ENCODE measurements at places on chromosomes 6 and 20.

DNA sequence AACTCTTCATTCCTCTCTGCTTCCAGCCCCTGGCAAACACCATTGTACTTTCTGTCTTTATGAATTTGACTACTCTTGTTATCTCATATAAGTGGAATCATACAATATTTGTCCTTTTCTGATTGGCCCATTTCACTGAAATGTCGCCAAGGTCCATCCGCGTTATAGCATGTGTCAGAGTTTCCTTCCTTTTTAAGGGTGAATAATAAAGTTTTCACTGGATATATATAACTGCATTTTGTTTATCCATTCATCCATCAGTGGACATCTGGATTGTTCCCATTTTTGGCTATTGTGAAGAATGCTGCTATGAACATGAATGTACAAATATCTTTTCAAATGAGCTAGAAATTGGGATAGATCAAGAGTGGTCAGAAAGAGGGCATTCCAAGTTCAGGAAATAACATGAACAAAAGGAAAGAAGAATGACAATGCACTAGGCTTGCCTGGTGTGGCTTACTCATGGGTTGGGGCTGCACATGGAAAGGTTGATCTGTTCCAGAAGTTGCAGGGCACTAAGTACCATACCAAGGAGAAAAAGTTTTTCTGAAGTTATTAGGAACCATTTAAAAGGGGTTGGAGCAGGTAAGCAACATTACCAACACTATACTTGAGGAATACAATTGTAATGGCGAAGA, 10.0 kb upstream of the L3MBTL3 start:
- DNase-seq: no peak

GRCh38 chr20:22472447-22473100, 111.8 kb downstream of the FOXA2 start:
- DNase-seq: no peak

DNA sequence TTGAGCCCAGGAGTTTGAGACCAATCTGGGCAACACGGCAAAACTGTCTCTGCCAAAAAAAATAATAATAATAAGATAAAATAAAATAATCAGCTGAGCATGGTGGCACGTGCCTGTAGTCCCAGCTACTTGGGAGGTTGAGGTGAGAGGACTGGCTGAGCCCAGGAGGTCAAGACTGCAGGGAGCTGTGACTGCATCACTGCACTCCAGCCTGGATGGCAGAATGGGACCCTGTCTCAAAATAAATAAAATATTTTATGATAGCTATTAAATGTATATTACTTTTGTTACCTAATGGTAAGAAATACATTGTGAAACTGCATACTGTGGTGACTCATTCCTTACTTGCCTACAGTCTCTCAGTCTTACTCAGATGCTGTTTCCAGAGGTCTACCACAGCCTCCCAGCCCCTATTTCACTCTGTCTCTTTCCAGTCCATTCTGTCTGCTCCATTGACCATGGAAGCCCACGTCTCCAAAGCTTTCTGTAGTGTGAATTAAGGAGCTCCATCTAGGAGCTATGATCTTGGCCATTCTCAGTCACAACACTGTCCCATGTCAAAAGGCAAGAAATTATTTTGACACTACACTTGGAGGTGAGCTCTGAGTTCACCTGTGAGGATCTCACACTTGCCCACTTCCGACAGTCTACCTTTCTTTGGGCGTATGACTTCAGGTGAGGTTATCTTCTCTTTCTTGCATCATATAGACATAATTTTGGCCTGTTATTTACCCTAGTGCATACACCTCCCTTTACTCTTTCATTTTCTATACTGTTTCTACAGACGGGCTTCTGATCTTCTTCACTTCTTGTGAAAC, 22.4 kb upstream of the SNX9 start:
- no peak for DNase-seq

DNA sequence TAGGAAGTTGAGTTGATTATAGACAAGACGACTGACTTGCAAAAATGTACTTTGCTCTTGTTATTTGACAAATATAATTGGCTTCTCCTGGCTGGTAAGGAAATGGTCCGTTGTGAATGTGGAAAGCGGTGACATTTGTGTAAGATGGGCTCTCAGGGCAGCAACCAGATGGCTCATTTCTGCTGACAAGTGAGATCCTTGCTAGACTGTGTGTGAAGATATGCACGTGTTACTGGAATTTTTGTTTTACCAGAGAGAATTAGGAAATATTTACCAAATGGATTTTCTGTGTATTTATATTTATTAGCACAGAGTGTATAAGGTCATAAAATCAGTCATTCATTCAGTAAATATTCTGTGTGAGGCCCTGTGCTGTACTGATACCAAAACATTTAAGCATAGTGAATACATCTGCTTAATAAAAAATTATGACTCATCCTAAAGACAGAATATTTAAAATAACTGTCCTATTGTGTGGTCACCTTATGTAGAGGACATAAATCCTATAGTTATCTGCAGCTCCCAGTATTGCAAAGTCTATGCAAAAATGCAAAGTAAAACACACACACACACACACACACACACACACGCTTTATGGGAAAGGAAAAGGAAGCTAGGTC, 109.9 kb upstream of the ASF1A start:
- no peak for DNase-seq

DNA sequence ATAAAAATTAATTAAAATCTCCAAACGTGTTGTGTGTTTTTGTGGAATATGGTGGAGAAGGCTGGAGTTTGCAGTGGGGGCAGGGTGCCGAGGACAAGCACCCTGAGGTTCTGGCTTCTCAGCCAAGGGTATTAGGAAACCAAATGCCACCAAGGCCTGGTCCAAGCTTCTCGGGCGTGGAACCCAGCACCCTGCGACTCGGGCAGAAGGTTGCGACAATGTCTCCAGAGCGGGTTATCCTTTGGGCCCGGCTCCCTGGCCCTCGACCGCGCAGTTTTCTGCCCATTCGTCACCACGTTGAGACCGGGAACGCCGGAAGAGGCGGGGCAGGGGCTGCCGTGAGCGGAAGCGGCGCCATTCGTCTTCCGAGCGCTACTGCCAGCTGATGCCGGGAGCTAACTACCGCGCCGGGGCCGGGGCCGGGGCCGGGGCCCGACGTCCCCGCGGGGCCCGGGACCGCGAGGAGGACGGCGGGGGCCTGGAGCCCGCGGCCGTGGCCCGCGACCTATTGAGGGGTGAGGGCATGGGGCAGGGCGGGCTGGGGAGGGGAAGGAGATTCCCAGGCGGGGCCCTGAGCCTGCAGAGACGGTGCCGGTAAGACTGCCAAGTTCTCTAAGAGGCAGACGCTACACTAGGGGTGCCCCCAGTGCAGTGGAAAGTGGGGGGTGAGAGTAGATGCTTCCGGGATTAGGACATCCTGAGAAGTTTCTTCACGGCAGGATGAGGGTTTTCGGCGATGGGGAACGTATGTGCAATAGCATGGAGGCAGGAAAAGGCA, at the start of gene RRP36:
Gene RRP36 (plus strand): TSS at position 354 of the 778 bp plus-strand sequence. CDS start 32 bp downstream, at position 386.
- peak; percentile 83 for DNase-seq

- DNase-seq: no peak
Observed at GRCh38 chr6:129908858-129909257, 47.7 kb upstream of the TMEM244 start.

GRCh38 chr6:6597682-6598081, 9.2 kb downstream of the LY86 start:
- no peak for DNase-seq

DNA sequence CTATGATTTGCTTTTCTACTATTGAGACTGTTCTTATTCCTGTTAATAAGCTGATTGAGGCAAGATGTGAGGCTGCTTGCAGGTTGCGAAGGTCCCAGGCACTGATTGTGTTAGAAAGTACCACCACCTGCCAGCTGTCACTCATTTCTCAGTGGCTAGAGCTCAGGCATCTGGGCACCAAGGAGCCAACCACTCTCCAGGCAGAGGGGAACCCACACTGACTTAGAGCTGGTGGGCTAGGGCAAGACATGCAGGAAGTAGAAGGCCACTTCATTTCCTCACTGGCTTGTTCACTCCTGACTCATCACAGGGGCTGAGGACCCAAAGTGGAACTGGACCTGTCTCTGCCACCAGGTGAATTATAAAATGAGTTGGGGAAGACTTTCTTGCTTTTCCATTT, 7.8 kb upstream of the DLL1 start:
- DNase-seq: no peak

DNA sequence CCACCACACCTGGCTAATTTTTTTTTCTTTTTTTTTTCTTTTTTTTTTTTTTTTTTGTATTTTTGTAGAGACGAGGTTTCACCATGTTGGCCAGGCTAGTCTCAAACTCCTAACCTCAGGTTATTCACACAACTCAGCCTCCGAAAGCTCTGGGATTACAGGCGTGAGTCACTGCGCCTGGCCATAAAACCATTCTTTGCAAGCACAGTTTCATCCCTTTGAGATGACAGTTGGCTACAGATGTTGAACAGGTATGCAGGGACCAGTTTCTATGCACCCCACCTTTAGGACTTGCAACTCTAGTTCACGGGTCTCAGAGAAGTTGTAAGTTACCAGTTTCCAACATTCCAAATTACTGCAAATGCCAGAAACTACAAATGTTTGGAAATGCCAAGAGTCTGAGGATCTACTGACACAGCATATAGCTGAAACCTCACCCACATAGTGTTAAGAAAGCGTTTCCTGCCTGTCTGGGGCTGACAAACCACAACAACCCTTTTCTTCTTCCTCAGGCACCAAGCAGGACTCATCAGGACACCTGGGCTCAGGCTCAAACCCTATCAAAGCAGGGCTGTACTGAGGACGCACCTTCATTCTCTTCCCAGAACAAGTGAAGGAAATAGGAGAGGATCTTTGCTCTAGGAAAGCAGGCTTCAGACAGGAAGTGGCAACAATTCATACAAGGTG, 22.9 kb downstream of the ARHGAP18 start:
- no peak for DNase-seq

DNA sequence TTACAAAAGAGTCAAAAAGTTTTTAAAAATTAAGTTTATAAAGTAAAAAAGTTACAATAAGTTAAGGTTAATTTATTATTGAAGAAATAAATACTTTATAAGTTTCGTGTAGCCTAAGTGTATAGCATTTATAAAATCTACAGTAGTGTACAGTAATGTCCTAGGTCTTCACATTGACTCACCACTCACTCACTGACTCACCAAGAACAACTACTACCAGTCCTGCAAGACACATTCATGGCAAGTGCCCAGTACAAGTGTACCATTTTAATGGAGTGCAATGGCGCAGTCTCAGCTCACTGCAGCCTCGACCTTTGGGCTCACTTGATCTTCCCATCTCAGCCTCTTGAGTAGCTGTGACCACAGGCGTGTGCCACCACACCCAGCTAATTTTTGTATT, 128.2 kb downstream of the GPX5 start:
- DNase-seq: no peak

DNA sequence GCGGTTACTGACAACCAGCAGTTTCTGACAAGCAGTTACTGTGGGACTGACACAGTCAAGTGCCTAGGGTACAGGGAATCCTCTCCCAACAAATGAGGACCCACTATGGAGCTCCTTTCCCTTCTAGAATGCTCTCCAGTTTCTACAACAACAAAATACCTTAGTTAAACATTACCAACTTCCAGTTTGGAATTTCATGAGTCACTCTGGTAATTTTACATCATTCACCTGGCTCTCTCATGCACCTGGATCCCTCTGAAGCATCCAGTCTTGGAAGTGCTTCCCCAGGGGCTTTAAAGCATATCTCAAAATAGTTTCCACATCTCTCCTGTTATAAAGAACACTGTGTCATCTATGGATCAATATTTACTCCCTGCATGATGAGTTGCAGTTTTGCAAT, 286.7 kb upstream of the SPTLC3 start:
- DNase-seq: no peak

- DNase-seq: no peak
Observed at GRCh38 chr6:99467509-99468106, 42.5 kb upstream of the PNISR start.

DNA sequence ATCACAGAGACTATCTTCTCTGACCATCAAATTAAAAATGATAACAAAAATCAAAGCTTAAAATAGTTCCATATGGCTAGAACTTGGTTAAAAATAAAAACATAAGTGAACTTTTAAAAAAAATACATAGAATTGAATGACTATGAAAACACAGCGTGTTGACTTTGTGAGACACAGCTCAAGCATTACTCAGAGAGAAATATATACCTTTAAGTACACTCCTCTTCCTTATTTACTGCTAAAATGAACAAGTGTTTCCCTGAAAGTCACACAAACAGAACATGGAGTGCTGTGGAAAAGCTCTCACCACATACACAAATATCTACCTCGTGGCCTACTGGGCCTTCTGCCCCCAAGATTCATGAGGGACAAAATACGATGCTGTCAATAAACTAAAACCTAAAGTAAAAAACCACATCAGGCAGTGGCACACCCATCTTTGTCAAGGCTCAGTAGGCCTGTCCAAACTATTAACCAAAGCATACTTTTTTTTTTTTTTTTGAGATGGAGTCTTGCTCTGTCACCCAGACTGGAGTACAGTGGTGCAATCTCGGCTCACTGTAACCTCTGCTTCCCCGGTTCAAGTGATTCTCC, 7.5 kb downstream of the FAXC start:
- no peak for DNase-seq

DNA sequence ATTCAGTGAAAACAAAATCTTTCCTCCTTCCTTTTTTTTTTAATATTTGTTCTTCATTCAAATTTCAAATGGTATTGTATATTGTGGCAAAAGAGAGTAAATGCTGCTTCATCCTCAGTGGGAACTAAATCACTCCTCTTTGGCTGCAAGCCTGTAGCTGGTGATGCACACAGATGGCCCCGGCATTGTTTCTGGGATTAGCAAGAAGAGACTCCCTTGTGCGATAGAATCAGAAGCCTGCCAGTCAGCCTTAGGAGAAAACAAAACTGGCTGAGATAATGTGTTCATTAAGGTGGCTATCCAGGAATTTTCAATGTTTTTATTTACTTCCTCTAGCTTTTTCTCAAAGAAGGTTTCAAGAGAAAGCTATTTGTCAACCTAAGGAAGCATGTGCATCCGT, 20.7 kb upstream of the ELOVL2 start:
- no peak for DNase-seq

DNA sequence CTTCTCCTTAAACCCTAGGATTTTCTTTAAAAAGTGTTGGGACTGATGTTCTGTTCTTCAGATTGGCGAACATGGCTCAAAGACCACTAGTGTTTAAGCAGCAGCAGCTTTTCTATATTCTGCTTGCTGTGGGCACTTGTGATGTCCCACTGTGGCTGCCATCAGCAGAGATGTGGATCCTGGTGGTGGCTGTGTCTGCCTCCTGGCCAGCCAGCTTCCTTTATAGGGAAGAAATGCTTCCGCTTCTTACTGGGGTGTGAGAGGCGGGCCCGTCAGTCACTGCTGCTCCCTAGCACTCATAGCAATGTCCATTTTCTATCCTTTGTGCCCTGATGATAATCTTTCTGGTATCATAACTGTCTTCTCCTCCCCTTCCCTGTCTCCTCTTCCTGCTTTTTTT, 66.7 kb upstream of the ESR1 start:
- no peak for DNase-seq

- DNase-seq: no peak
Observed at GRCh38 chr20:33680686-33681085, 5.5 kb downstream of the E2F1 start.

- DNase-seq: no peak
Observed at GRCh38 chr6:45666846-45667245, 289.1 kb upstream of the SUPT3H start.
